Type B pancreatic cell (in vitro differentiated cells): ENCODE measurements at places on chromosomes 11 and 22. TPM values are rescaled to one million over a fixed set of nuclear protein-coding genes. Genes with fewer than 3 reads are reported as not detected.

YDJC gene
- total RNA-seq: 20.7 and 24.5 TPM in 2 replicates

CAPN5 gene
- 17.9 and 18.8 TPM in 2 replicates for total RNA-seq

SMIM35 gene
- 0.17 TPM in 1 of 2 replicates, not detected in the other for total RNA-seq

NPTXR gene
- 5.9 and 6.9 TPM in 2 replicates for total RNA-seq

CDC42EP1 gene
- 20.5 and 30.4 TPM in 2 replicates for total RNA-seq

NPAS4 gene
- 0.14 and 0.77 TPM in 2 replicates for total RNA-seq

SOX6 gene
- 8.7 and 24.9 TPM in 2 replicates for total RNA-seq

ZNRF3 gene
- 17.9 and 23.1 TPM in 2 replicates for total RNA-seq

OR5B21 gene
- not detected in 2 replicates for total RNA-seq

GTSE1 gene
- total RNA-seq: 12.3 and 39.6 TPM in 2 replicates

ZFTA gene
- 21.1 and 41.7 TPM in 2 replicates for total RNA-seq

EFCAB6 gene
- 4.2 and 5.3 TPM in 2 replicates for total RNA-seq

OR52E8 gene
- total RNA-seq: not detected in 2 replicates

C11orf87 gene
- total RNA-seq: 0.33 and 5.3 TPM in 2 replicates

- no peak for DNase-seq
Observed at GRCh38 chr11:133905677-133906156, 51.1 kb downstream of the IGSF9B start.

DNA sequence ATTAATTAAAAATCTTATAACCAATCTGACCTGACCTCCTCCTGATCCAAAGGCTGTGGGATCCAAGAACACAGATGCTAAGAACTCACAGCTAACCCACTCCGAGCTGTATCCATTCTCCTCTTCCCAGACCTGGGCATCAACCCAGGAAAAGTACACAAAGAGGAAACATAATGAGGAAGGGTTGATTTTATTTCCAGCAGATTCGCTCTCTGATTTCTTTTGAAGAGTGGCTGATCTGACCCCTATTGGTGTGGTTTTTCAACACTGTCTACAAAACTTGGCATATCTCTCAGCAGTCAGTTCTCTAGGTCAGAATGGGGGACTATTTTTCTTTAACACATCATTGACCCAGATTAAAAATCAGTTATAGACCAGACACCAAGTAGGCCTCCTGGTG lies 201.9 kb upstream of the UBASH3B start:
- DNase-seq: no peak

GRCh38 chr11:126318574-126319373 lies 14.9 kb downstream of the DCPS start:
- no peak for DNase-seq

- no peak for DNase-seq
Observed at GRCh38 chr11:69869311-69869939, 50.2 kb upstream of the FGF3 start.

DNA sequence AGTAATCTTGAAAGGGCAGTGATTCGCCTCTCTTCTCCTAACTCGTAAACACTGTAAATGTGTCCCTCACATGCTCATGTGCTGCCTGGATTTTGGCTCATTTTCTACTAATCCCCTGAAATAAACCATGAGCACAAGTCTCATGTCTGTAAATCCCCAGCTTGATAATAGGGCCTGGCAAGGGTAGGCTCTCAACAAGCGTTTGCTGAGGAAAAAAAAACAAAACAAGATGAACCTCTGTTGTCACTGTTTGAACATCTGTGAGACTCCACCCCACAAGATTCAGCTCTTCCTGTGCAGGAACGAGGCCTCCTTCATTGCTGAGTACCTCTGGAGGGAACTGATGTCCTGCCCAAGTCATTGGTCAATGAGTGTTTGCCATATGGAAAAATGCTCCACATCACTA lies 4.5 kb upstream of the CYB5R2 start:
- no peak for DNase-seq

GRCh38 chr11:40384991-40385390 lies 1074.5 kb downstream of the LRRC4C start:
- no peak for DNase-seq

DNA sequence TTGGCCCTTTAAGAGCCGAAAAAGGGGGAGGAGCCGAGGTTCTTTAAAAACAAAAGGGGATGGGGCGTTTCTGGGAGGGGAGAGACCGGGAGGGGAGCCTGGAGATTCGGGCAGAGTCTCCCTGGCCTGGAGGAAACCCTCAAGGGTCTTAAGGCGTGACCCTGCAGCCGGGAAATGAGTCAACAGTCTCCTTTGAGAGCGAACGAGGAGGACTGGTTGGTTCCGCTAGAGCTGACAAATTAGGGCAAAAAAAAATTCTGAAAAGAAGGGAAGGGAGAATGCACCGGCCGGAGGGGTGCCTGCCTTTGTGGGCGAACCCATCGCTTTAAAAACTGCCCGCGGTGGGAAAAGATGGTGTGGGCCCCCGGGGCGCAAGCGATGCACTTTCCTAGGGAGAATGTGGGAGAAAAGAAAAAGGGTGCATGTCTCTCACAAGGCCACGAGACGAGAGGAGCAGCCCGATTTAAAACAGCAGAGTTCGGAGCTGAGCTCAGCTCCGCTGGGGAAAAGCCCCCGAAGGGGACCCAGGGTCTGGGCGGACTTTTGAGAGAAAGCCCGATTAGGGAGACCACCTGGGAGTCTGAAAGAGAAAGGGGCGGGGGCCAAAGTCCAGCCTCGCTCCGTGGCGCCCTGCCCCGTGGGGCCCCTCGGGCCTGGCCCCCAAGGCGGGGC lies 874 bp downstream of the ZFTA start:
- no peak for DNase-seq

- DNase-seq: no peak
Observed at GRCh38 chr11:93732237-93732892, 8.9 kb downstream of the TAF1D start.

GRCh38 chr11:32137869-32138268 lies 47.0 kb downstream of the RCN1 start:
- DNase-seq: no peak

GRCh38 chr11:21628641-21629040 lies 564.2 kb upstream of the ANO5 start:
- no peak for DNase-seq

DNA sequence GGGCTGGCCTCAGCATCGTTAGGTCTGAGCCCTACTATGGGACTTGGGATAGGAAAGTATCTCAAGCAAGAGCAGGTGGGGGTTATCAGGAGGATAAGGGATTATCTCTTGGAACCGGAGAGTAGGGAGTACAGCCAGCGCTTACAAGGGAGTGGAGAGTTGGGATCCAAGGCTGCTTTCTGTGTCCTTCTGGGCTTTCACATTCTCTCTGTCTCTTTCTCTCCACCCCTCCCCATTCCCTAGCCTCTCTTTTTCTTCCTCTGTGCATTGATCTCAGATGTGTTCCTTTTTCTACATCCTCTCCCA lies 170.2 kb downstream of the BUD13 start:
- no peak for DNase-seq

DNA sequence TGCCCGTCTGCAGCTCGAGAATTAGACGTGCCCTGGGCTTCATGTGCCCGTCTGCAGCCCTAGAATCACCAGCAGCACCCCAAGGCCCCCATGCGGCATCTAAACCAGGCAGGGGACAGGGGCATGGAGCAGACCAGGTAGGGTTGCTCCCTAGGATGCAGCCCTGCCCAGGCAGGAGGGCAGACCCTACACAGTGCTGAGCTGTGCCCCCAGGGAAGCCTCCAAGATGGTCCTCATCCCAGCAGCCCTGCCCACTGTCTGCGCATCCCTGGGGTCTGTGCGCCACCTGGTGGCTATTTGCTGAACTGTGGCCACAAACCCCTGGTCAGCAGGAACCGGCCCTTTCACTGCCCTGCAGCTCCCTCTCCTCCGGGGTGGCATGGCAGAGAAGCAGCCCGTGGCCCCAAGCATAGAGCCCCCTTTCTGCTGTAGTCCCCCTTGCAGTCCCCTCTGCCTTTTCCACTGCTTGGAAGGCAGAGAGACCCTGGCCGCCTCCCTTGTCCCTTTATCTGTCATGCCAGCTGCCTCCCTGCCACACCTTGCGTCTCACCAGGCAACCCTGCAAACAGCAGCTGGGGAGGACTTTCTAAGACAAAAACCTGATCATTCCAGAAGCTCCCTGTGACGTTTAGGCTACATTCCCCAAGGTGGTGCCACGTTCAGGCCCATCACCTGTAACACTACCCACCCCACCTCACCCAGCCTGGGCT lies 86.6 kb downstream of the KCNQ1 start:
- peak; percentile 88 for DNase-seq

GRCh38 chr11:112778091-112778876 lies 182.9 kb upstream of the NCAM1 start:
- DNase-seq: no peak

GRCh38 chr22:26952451-26953011 lies 295.1 kb downstream of the MIAT start:
- DNase-seq: no peak

GRCh38 chr11:111860257-111860656 lies 11.1 kb downstream of the ALG9 start:
- DNase-seq: no peak

- no peak for DNase-seq
Observed at GRCh38 chr11:72627594-72628281, 46.5 kb downstream of the PDE2A start.

DNA sequence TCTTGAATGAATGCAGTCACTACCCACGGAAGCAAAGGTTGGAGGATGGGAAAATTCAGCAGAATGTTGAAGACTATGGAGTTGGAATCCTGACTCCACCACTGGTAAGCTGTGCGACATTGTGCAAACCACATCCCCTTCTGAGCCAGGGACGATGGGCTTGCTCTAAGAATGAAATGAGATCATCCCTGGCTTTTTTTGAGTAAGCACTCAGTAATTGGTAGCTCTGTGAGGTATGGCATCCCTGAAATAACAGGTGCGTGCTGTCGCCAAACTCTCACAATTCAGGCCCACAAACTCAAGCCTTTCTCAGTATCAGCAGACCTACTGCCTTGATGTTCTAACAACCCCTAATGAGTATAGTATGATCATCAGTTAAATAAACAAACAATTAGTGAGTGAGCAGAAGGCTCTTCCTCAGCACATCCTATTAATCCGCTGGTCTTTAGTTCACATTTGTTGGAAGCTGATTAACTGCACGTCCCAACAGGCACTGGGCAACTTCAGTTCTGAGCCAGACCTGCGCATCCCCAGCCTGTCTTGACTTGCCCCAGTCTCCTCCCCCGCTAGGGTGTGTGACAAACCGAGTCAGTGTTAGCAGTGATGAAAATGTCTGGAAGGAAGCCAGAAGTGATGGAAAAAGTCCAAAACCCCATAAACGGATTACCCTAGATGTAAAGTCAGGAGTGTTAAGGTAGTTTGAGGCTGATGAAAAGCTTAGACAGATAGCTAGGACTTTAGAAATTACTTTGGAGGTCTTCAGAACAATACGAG lies 235.5 kb downstream of the GRIK4 start:
- no peak for DNase-seq

DNA sequence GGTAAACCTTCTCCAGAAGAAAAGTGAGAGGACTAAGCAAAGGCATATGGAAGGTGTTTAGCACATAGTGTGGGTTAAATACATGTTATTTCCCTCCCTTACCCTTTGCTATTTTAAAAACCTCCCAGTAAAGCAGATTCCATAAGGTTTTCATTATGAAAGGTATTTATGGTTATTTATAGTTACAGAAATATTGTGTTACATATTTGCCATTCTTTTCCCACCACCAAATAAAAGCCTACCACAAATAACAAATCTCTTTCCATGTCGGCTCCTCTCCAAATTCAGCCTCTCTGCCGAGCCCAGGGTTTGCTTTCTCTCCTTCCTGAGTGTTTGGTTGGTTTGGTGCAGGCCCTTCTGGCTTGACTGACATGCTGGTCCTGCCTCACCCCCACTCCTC lies 64.4 kb downstream of the INSC start:
- no peak for DNase-seq

DNA sequence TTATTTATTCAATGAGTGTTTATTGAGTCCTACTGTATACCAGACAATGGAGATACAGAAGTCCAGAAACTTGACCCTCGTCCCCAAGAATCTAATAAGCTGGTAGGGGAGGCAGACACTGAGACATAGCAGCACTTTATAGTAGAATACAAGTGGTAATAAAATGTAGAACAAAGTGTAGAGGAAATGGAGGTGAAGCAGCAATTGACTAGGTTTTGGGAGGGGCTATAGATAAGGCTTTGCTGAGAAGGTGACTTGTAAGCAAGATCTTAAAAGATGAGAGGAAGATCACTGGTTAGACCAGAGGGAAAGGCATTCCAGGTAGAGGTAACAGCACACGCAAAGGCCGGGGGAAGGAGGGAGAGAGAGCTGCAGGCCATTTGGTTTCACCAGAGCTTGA lies 57.3 kb downstream of the ZBTB16 start:
- DNase-seq: no peak

- peak; percentile 15 for DNase-seq
Observed at GRCh38 chr11:77062924-77063323, 3.8 kb upstream of the CAPN5 start.

DNA sequence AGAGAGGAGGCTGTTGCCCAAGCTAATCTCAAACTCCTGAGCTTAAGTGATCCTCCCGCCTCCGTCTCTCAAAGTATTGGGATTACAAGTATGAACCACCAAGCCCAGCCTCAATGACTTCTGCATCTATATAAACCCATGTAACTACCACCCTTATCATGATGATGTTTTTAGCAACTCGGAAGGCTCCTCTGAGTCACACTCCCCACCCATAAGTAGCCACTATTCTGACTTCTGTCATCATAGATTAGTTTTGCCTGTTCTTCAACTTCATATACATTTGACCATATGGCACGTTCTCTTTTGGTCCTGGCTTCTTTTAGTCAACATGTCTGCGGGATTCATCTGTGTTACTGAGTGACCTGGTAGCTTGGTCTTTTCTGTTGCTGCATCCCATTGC lies 6.4 kb upstream of the FOSL1 start:
- DNase-seq: no peak

- DNase-seq: no peak
Observed at GRCh38 chr11:64867748-64868462, 10.5 kb downstream of the EHD1 start.

- no peak for DNase-seq
Observed at GRCh38 chr11:133718238-133718637, 127.1 kb downstream of the SPATA19 start.

- no peak for DNase-seq
Observed at GRCh38 chr11:12802418-12803085, 128.3 kb downstream of the TEAD1 start.

DNA sequence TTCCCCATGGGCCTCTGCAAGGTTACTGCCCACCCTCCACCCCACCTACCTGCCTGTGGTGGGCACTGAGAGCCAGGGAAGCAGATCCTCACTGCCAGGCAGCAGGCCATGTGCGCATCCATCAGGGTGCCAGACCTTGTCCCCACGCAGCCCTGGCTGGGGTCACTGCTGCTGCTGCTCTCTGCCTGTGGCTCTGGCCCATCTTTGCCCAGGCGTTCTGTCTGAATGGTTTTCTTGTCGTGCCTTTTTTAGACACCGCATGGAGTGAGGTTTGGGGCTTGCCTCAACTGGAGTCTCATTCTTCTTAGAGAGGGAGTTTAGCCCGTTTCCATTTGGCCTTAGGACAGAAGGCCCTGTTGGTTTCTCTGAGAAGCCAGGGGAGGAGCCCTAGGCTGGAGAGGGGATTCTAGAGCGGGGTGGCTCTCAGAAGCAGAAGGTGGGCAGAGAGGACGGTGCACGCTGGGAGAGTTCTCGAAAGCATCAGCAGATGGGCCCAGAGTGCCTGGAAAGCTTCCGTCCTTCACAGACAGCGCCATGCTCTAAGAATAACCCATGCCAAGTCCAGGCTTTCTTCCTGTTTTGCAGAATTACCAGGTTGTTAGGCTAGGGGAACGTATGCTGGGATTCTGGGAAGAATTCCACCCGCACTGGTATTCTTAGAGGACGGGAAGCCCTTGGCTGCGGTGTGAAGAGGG lies 8.1 kb downstream of the TANGO2 start:
- DNase-seq: no peak

- DNase-seq: no peak
Observed at GRCh38 chr22:40631925-40632324, 4.6 kb downstream of the MRTFA start.

- no peak for DNase-seq
Observed at GRCh38 chr11:6200975-6201374, 2.0 kb downstream of the OR52W1 start.
